ENCODE measurements at places on chromosomes 7 and 10.
A peak's percentile ranks its signal among the peaks of the same experiment; 100 is the strongest.

DNA sequence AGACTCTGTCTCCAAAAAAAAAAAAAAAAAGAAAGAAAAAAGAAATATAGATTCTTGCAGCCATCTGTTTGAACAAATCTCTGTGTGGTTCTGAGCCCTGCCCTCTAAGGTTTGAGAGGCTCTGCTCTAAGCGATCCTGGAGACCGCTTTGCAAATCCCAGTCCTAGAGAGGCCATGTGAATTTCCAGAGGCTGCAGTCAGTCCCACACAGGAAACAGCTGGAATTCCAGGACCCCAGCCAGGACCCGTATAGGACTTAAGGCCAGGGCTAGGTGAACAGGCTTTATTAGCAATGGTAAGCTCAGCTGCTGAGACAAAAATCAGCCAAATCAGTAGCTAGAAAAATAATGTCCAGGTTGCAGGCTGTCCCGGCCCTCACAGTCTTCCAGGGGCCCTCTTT, 154.8 kb downstream of the RPS24 start:
- DNase-seq, result no peak

DNA sequence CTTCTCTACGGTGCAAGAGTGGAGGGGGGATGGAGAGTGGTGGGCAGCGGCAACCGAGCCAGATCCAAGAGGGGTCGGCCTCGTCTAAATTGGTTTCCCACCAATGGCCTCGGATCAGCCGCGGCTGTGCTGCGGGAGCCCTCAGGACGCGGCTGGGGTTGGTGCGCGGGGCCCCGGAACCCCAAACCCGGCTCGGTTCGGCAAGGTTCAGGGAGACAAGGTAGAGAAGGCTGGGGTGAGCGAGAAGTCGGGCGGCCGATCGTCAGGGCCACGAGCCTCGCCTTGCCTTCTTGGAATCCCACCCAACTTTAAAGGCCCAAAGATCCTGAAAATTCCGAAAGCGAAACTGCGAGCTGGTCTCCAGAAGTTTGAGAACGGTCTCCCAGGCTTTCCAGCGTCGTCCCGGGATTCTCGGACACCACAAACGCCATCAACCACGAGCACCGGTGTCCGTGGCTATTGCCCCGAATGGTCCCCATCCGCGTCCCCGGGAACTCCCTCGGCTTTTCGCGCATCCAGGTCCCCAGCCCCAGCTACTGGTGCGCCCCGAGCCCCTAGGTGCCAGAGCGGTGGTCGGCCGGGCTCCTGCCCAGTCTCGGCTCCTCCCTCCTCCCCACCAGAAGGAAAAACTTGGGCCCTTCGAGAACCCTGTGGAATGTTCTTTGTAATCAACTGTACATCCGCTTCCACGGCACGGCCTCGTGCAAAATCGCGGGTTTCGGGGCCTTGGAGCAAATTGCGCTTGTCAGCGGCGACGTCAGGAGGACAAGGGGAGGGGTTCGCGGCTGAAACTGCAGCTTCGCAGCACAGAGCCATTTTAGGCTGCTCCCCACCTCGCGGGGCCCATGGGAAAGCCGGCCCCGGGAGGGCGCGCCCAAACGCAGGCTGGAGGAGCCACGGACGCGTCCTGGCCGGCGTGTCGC, 3.2 kb downstream of the SFMBT2 start:
- DNase-seq, result peak; percentile 68

GRCh38 chr7:452226-452751, 67.4 kb downstream of the PDGFA start:
- no peak for DNase-seq

GRCh38 chr10:44316922-44317215, 68.0 kb downstream of the CXCL12 start:
- DNase-seq, result no peak

- DNase-seq, result no peak
These were observed 645.5 kb upstream of the PCDH15 start for GRCh38 chr10:55446441-55447002.

DNA sequence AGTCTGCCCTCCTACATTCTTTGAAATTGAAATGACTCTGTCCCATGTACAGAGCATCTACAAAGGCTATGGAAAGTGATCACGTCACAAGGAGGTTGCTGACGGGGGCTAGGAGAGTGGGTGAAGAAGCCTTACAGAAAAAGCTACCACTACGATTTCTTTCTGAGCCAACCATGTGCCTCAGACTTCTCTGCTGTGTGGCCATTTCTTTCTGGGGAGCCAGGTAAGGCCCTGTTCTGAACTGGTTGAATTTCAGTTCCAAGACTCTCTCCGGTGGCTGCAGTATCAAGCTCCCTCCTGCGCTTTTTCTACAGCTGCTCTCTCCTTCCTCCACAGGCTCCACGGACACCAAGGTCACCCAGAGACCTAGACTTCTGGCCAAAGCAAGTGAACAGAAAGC, 112.5 kb upstream of the PRSS1 start:
- DNase-seq, result peak; percentile 28

GRCh38 chr7:55019691-55020465, 1.1 kb downstream of the EGFR start:
- DNase-seq, result no peak

DNA sequence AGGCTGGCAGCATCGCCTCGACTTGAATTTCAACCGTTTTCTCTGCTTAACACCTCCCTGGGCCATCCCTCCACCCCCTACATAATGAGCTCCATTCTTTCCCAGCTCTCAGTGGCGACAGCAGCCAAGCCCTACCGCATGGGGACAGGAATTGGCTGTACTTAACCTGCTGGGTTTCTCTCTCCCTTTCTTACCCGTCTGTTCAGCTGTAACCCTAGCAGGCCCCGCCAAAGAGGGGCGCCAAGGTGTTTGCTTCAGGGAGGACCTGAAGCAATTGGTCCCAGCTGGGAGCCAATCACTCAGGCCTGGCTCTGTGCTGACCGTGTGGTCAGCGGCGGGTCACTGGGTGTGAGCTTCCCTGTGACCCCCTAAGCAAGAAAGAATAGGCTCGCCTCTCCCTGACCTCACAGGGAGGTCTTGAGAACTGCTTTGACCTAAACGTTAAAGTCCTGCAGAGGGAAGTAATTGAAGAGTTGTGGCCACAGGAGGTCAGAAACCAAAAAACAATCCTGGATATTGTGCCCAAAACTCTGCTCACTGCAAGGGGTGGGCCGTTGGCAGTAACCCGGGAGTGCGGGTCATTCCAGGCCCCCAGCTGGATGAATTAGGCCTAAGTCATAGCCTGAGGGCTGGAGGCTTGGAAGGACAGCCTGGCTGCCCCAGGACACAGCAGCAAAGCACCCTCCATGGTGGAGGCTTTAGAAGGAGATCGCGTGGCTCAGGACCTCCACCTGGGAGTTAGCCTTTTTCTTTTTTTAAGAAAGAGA, 114.6 kb downstream of the ITIH5 start:
- DNase-seq, result no peak

DNA sequence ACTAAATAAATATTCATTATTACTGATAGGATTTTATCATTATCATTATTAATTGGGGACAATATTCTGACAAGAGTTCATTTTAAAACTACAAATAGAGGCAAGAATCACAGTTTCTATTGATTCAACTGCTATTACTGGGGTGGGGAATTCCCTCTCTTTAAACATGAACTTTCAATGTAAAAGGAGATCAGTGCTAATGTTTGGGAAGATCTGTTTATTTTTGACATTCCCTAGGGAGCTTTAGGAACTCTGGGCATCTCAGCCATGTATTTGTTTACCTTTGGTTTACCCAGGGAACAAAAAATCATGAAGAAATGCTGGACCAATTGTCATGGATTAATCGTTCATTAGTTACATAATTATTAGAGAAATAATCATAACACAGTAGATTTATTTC, 443.2 kb upstream of the AKR1E2 start:
- no peak for DNase-seq

DNA sequence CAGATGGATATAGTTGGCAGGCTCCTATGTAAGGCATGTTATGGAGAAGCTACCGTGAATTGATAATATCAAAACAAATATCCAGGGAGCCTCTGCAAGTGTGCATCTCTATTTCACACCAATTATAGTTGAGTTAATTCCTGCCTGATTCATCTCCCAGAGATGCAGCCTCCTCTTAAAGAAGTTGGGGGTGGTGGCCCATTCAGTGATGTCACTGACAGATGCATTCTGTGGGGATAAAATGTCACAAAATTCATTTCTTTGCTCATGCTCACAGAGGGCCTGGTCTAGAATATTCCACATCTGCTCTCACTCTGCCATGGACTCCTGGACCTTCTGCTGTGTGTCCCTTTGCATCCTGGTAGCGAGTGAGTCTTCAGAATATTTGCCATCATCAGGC, 189.1 kb upstream of the PRSS1 start:
- no peak for DNase-seq

- DNase-seq, result no peak
These were observed 568.3 kb downstream of the INHBA start for GRCh38 chr7:41134300-41135255.

DNA sequence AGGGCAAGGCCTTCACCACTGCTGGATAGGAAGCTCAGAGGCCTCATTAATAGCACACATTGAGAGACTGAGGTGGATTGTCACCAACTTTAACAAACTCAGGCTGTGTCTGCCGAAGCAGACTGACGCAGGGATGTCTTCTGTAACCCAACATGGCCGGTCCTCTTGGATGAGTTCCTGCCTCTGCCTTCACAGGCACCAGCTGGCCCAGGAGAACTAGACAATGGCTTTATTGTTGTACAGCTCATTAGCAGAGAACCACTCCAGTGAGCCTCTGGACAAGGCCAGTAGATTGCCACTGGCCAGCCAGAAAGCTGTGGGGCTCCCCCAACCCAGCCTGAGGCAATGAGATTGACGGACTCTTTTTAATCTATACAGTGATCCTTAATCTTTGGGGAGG, 9.4 kb downstream of the NODAL start:
- no peak for DNase-seq

DNA sequence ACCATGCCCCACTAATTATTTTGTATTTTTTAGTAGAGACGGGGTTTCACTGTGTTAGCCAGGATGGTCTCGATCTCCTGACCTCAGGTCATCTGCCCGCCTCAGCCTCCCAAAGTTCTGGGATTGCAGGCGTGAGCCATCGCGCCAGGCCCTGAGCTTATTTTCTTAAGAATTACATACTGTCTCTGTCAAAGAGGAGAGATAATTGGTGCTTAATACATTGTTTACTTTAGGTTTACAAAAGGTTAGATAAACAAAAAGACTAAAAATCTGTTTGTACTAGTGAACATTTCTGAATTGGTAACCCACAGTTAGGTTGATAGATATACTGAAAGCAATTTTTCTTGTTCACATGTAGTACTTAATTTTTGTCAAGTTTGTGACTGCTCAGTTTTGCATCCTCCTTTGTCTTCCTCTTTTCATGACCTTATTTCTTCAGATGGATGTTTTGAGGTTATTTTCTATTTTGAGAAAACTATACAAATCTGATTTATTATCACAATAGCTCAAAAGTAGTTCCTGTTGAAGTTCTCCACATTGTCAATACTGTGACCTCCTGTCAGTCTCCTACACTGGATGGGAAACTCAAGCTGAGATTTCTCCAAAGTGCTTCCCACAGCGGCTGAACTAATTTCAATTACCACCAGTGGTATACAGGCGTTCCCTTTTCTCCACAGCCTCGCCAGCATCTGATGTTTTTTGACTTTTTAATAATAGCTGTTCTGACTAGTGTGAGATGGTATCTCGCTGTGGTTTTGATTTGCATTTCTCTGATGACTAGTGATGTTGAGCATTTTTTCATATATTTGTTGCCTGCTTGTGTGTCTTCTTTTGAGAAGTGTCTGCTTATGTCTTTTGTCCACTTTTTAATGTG, 22.5 kb downstream of the HHEX start:
- DNase-seq, result no peak

- no peak for DNase-seq
These were observed 4.5 kb upstream of the TRIM24 start for GRCh38 chr7:138455609-138456008.

DNA sequence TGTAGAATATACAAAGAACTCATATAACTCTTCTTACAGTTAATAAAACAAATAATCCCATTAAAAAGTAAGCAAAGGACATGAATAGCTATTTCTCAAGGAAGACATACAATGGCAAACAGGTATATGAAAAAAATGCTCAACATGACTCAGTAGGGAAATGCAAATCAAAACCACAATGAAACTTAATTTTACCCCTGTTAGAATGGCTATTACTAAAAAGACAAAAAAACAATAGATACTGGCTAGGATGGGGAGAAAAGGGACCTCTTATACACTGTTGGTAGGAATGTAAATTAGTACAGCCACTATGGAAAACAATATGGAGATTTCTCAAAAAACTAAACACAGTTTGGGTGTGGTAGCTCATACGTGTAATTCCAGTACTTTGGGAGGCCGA, 37.8 kb downstream of the HERPUD2 start:
- DNase-seq, result no peak

DNA sequence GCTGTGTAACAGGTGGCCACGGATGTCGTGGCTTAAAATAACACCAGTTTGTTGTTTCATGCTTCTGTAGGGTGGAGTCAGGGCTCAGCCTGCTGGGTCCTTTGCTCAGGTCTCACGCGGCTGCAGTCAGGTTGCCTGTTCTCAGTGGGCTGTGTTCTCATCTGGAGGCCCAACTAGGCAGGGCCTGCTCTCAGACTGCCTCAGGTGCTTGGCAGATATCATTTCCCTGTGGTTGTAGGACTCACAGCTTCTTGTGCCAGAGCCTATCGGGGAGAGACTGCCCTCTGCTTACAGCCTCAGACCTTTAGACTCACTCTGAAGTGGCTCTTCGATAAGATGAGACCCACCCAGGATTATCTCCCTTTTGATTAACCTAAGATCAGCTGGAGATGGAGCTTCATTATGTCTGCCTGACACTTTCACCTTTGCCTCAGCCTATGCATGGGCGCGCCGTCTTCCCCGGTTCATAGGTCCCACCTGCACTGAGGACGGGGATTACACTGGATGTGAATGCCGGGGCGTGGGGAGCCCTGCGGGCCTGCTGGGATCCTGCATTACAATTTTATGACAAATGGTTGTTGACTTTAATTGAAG, 55.3 kb downstream of the INPP5A start:
- DNase-seq, result no peak

DNA sequence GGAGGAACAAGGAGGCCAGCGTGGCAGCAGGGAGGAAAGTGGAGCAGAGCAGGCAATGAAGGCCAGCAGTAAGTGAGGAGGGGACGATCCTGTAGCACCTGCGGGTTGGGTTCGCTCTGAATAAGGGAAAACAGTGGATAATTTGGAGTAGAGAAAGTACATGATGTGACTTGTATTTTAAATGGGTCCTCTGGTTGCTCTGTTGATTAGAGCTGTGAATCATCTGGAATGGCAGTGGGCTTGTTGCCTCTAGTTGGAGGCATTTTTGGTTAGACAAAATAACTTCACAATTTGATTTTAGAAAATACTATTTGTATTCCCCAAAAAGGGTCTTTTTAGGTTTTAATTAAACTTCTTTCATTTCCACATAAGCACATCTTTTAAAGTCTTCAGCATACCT, 277.4 kb downstream of the ARL4A start:
- no peak for DNase-seq

DNA sequence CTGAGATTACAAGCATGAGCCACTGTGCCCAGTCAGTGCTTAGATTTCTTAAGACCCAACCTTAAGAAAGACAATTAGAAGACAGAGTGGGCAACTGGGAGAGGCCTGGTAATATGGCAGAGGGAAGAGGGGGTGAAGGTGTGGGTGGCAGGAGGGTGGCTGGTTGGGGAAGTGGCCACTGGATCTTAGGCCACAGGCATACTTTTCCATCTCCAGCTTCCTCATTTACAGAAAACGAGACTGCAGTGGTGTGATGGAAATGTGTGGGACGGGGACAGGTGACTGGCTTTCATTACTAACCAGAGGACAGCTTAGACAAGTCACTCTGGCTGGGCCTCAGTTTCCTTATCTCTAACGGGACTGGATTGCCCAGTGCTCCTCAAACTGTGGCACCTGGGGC, 1.0 kb upstream of the FFAR4 start:
- no peak for DNase-seq

Data from CD4-positive, alpha-beta T cell treated with Interleukin-6 for 4 hours (primary cell).